GDM1 (cell line): ENCODE measurements at places on chromosomes 4 and X.

DNA sequence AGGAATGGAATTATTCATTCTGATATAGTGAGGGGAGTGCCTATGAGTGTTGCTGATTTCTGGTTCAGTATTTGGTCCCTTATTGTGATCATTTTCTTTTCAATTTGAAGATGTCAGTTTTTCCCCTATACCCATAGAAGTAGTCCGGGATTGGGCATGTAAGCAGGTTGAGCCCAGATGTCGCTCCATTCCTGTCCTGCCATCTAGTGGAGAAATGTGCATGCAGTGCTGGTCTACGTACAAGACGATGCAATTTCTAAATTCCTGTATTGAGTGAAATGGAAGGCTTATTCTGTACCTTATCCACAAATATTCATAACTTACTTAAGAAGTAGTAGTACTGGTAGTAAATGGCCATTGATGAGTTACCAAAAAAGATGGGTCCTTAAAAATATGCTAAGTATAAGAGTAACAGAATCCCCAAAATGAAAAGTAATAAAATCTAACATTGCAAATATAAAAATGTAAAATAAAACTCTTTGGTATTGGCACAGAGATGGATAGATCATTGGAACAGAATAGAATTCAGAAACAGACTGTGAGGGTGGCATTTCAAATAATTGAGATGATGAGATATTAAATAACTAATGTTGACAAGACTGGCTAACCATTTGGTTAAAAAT, 60.9 kb downstream of the UGT8 start:
- DNase-seq, result peak; percentile 38

GRCh38 chrX:153500676-153501280, 6.0 kb downstream of the BGN start:
- no peak for DNase-seq

DNA sequence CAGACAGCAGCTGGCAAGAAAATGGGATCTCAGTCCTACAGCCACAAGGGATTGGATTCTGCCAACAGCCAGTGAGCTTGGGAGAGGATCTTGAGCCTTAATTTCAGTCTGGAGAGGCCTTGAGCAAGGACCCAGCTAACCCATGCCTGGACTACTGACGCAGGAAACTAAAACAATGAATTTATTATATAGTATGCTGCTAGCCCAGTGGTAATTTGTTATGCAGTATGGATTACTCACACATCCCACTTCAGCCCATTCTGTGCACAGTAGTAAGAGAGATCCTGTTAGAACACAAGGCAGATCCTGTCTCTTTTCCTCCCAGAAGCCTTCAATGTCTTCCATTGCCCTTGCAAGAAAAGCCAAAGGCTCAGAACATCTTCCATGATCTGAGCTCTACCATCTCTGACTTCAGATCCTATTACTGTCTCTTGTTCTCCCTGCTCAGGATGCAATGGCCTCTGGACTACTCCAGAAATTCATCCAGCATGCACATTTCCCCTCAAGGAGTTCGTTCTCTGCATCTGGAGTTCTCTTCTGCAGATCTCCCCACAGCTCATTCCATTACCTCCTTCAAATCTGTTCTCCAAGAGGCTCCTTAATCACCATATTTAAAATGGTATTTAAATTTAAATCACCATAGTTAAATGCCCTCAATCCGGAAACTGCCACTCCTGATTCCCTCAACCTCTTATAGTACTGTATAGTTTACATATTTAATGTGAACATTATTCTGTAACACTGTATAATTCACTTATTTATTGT, 27.6 kb downstream of the SMIM20 start:
- no peak for DNase-seq

DNA sequence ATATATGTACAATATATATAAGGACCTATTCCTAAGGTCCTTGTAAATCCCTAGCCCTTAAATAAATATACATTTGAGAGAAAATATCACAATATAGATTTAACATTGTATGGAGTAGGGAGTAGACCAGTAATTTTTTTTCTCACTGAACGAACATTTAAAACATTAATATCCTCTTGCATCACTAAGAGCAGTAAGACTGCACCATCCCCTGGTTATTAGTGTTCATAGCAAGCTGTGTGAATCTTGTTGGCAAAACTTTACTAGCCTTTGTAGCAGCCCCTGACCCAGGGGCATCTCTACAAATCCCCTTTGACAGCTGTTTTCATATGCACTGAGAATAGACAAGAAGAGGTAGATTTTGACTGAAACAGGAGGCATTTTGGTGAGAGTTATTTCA, 146.5 kb downstream of the IL1RAPL2 start:
- no peak for DNase-seq

DNA sequence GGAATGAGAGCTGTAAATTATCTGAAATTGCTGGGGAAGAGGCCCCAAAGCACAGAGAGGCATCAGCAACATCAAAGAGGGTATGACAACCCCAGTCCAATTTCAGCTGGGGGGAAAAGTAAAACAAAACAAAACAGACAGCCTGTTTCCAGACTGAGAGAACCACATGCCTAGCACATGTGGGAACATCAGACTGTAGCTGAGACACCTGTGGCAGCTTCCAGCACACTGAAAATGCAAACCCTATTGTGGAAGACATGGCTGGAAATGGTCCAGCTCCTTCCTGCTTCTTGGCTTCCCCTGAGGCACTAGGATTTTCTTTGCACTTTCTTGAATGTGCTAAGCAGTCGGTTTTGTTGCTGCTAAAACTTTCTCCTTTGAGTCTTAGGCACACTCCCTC, 240.9 kb upstream of the STS start:
- DNase-seq, result no peak

DNA sequence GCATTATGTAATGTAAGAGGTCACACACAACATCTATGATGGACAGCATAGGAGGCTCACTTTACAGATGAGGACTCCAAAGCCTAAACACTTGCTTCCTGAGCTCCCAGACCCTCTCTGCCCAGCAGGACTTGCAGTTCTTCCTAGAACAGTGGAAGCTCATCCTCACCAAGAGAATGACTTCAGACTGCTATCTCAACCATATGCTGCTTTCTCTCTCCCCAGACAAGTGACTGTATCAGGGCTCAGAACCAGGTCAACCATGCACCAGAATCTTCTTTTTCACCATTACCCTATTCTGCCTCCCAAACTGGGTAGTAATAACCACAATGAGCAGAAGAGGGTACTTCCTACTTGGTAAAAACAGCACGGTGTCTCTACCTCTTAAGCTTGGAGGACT, 12.2 kb downstream of the RNF150 start:
- DNase-seq, result no peak

DNA sequence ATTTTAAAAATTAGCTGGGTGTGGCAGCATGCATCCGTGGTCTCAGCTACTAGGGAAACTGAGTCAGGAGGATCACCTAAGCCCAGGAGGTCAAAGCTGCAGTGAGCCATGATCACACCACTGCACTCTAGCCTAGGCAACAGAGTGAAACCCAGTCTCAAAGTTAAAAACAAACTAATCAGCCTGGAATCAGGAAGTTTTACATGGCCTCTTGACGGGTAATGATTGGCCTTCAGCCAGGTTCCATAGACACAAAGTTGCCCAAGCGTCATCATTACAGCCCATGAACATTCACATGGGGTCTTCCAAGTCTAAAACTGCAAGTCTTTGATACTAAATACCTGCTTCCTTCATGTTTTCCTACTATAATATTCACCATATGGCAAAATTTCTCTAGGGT, 10.0 kb upstream of the RGN start:
- DNase-seq, result no peak

- DNase-seq, result no peak
Measured at GRCh38 chr4:27059446-27059845, 198.8 kb downstream of the STIM2 start.

DNA sequence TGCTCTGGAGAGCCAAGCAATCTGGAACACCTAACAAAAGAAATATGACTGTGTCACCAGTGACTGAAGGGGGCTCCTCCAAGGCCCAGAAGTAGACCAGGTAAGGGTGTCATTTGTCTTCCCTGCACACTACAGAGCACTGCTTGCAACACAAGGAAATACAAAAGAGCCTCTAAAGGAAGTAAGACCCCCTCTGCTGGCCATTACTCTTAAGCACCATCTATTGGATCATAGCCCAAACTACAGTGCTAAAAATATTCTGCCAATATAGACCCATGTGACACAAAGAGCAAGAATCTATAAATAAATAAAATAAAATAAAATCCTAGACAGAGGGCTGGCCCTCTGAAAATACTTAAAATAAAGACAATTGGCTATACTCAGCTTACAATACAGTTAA, 528.7 kb downstream of the TMA16 start:
- no peak for DNase-seq

DNA sequence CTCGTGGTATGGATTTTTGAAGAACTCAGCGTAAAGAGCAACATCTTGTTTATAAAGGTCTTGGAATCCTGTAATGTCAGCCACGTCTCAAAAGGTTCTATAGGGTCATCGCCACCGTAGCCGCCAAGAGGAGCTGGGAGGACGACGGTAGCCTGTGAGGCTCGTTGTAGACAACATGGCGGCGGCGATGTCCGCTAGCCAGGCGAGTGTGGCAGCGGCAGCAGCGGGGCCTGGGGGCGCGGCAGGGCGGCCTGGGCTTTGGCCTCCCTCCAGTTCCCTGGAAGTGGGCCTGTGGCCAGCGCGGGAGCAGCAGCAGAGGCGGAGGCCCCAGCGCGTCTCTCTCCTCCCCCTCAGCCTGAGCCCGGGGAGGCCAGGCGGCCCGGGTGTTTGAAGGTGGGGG, 143.5 kb upstream of the PBDC1 start:
- DNase-seq, result no peak

GRCh38 chrX:120604361-120604782, 471 bp downstream of the MCTS1 start:
- no peak for DNase-seq

GRCh38 chrX:149313871-149314371, 191.2 kb downstream of the IDS start:
- DNase-seq, result no peak

DNA sequence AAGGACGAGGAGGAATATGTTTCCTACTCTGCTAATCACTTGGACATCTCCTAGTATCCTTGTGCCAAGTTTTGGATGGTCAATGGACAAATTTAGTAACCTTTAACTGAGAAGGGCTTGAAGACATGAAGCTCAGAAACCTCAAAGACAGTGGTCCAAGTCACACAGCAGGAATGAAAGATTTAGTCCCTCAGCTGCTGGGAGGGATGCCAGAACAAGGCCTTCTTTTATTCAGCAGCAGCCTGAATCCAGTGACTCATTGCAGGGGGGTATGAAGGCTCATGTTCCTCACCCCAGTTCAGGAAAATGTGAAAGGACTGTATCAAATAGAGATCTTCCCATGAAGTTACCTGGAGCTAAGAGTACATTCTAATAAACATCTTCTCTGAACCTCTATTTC, 214.9 kb upstream of the UGT8 start:
- DNase-seq, result no peak

- DNase-seq, result no peak
Measured at GRCh38 chr4:25863347-25863784, 578 bp upstream of the SEL1L3 start.

DNA sequence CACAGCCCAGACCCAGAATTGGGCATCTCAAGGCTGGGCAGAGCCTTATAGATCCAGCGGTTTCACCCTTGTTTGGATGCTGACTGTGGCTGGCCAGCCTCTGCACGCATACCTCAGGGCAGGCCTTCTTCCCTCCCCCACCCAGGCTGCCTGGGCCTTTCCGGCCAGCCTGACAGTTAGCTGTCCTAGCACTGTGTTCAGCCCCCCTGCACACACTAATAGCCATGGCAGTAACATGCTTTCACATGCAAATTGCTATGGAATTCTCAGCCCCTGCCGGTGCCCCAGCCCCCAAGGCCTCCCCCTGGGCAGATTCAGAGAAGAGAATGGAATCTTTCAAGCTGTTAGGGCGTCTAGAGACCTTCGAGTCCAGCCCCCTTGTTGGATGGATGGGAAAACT, 17.7 kb downstream of the EFNB1 start:
- no peak for DNase-seq

DNA sequence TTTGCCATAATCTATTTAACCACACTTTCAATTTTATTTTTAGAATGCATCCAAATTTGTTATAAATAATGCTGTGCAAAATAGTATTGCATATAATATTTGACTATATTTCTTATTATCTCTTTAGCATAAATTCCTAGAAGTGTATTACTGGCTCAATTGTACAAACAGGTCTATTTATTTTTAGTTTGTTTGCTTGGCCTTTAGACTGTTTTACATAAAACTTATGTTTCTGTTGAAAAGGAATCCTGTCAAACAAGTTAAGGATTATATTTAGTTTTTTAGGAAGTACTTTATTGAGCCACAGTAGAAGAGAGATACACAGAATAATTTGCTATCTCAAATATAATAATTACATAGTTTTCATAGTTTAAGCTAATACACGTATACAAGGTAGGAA, 413.8 kb downstream of the GBA3 start:
- DNase-seq, result no peak

- no peak for DNase-seq
Measured at GRCh38 chr4:7326306-7326692, 108.4 kb downstream of the PSAPL1 start.

GRCh38 chrX:16765594-16765993, 20.7 kb upstream of the TXLNG start:
- DNase-seq, result no peak

DNA sequence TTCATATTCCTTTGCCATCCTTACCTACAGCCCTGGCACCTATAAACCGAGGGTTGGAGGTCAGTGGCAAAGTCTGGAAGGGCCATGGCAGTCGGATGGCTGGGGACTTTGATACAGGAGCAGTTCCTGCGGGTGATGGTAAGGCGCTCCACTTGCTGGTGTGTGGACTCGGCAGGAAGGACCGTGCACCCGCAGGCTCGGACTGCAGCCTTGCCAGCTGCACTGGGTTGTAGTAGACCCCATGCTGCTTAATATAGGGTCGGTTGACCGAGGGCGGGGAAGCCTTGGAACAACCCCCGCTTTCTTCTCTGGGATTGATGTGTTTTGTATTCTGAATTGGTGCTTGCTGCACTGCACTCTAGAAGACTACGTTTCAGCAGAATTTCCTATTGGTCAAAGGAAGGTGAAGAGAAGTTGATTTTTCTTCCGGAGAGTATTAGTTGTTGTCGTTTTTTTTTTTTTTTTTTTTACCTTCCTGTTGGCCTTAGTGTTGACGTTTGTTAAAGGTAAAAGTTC, 638 bp downstream of the BLTP1 start:
- DNase-seq, result no peak

GRCh38 chr4:12138488-12138887, 709.8 kb upstream of the HS3ST1 start:
- DNase-seq, result no peak

GRCh38 chrX:115360220-115360781, 70.8 kb downstream of the LUZP4 start:
- no peak for DNase-seq
